Stimulated activated CD8-positive, alpha-beta memory T cell treated with anti-CD3 and anti-CD28 coated beads, Interleukin-15, amount 100 ng/mL, for 1 hour (primary cell): ENCODE measurements at places on chromosomes 12 and 14.

- no peak for DNase-seq
These were observed 888 bp upstream of the PPP1R12A start for GRCh38 chr12:79935624-79936345.

- no peak for DNase-seq
These were observed 2.2 kb upstream of the KRT80 start for GRCh38 chr12:52193991-52194390.

DNA sequence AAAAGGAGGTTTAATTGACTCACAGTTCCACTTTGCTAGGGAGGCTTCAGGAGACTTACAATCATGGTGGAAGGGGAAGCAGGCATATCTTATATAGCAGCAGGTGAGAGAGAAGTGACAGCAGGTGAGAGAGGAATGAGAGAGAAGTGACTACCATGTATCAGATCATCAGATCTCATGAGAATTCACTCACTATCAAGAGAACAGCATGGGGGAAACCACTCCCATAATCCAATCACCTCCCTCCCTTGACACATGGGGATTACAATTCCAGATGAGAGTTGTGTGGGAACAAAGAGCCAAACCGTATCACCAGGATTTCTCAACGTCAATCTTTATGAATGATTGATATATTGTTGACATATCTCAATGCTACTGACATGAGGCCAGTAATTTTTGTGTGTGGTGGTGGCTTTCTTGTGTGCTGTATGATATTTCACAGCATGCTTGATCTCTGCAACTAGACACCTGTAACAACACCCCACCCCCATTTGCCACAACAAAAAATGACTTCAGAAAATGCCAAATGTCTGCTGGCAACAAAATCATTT lies 1470.9 kb upstream of the SEL1L start:
- DNase-seq = no peak

GRCh38 chr12:114685320-114685781 lies 1.4 kb upstream of the TBX3 start:
- no peak for DNase-seq

GRCh38 chr14:58966997-58967396 lies 221.5 kb upstream of the DAAM1 start:
- DNase-seq = no peak

GRCh38 chr14:99473458-99473857 lies 7.2 kb downstream of the SETD3 start:
- DNase-seq = no peak

DNA sequence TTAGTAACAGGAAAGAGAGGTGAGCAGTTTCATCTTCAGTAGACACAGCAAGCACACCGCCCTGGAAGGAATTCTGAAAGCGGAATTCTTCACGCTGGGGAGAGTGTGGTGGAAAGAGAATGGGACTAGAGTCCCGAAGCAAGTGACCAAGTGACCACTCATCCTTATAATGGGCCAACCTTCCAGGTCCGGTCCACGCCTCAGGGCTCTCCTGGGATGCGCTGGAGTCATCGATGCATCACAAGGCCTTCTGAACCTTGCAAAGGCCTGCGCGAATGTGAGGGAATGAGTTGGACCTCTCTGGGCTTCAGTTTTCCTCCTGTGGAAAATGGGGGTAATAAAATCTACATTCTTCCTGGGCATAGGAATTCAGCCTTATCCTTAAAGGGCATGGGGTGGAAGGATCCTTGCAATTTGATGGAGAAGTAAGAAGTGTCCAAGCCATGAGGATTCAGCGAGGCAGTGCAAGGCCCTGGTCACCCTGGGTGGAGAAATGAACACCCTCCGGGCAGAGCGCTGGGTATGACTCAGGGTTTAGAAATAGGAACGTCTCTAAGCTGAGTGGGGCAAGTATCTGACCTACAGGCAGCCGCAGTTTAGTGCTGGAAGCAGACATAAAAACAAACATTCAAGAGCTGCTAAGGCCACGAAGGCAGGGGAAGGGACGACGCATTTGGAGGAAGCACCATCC lies 97.7 kb downstream of the SETD3 start:
- DNase-seq = no peak

- DNase-seq = no peak
These were observed 44.8 kb upstream of the METAP2 start for GRCh38 chr12:95429172-95429510.

GRCh38 chr12:12384571-12385340 lies 27.9 kb downstream of the BORCS5 start:
- no peak for DNase-seq

DNA sequence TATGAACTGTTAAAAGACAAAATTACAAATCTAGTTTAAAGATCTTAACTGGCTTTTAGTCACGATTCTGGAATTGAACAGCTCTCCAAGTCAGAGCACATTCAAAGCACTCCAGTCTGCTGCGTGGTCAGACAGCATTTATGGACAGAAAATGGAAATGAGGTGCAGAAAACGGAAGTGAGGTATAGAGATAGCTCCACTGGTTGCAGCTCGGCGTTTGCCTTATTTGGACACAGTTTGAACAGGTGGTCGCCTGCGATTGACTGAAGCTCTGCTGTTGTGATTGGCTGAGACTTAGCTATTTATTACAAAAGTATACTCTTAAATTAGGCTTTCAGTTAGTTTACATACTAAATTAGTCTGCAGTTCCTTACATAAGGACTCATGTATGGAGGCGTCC lies 28.3 kb downstream of the TRIM9 start:
- DNase-seq = no peak

GRCh38 chr12:21972055-21972454 lies 30.8 kb upstream of the ABCC9 start:
- DNase-seq = no peak

DNA sequence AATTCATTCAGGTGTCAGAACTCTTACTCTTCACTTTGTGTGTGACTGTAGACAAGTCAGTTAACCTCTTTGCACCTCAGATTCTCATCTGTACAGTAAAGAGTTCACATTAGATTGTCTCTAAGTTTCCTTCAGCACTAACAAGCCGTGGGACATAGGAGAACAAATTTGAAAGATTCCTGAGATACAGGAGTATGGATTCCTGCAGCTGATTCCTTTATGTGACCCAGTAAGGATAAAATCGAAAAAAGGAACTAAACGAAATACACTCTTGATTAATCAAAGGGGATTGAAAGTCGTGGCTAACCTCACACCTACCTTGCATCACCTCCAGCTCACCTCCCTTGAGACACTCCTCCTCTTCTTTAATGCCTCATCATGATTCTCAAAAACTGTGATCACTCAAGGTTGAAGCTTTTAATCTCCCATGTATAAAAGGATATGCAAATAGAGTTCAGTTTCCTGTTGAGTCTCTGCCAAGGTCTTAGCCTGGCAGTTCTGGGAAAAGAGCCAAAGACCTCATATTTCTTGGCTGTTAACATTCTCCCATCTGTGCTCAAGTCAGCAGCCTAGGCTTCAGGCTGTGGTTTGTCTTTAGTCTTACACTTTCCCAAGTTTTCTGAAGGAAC lies 156.6 kb downstream of the DAD1 start:
- DNase-seq = no peak

DNA sequence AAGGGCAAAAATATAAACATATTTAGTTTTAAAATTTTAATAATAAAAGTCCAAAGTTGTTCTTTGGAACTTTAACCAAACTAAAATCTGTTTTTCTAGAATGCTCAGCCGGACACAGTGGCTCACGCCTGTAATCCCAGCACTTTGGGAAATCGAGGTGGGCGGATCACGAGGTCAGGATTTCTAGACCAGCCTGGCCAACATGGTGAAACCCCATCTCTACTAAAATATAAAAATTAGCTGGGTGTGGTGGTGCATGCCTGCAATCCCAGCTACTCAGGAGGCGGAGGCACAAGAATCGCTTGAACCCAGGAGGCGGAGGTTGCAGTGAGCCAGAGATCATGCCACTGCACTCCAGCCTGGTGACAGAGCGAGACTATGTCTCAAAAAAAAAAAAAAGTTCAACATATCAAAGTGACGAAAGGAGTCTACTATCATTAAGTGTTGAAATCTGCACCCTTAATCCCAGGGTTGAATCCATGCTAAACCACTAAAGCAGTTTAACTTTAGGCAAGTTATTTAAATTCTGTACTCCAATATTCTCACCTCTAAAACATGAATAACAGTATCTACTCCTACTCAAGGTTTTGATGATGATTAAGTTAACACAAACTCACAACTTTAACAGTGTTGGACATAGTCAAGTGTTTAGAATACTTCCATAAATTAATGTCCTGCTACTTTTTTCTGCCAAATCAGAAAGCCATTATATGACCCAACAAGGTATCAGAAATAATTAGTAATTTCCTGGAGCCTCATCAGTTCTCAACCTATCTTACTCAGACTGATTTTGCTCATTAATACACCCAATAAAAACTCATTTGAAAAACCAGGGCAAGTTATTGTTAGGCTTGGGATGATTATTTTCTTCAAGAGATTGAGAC lies 11.0 kb downstream of the HNRNPC start:
- no peak for DNase-seq

DNA sequence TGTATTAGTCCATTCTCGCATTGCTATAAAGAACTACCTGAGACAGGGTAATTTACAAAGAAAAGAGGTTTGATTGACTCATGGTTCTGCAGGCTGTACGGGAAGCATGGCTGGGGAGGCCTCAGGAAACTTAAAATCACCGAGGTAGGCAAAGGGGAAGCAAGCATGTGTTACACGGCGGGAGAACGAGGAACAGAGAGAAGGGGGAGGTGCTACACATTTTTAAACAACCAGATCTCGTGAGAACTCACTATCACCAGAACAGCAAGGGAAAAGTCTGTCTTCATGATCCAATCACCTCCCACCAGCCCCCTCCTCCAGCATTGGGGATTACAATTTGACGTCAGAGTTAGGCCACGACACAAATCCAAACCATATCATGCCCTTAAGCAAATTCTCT lies 13.3 kb upstream of the MAX start:
- no peak for DNase-seq

GRCh38 chr14:76653875-76654572 lies 107.2 kb upstream of the VASH1 start:
- no peak for DNase-seq

DNA sequence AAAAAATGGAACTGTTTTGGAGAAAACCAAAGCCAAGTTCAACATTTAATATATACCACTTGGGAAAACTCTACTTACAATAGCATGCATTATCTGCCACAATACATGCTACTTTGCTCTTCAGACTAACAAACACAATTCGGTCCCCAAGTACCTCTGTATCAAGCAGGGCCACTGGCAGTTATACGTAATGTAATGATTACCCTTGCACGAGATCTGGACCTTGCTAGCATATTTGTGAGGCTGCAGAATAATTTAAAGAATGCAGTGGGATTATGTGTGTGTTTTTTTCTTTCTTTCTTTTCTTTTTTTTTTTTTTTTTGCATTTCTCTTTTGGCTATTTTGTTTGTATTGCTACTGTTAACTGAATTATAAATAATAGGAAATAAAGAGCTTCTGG lies 22.8 kb upstream of the PYGL start:
- no peak for DNase-seq
